Smooth muscle cell of the brain vasculature (primary cell): ENCODE measurements at places on chromosomes 2 and 18.

GRCh38 chr2:98372121-98372520 lies 25.9 kb downstream of the CNGA3 start:
- no peak for DNase-seq

DNA sequence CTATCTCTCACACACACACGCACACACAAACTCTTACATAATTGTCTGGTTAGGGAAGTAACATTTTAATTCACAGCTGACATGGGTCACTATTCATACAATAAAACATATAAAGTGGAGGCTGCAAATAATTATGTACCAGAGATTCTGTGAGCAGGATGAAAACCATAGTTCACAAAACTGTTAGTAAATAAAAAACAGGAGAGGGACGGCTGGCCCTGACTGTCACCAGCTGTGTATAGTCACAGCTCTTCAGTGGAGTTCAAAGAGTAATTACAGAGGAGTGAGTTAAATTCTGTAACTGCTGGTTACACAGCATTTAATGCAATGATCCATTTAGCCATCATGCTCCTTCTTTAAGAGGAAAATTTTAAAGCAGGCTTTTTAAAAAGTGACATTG lies 76.9 kb downstream of the NRXN1 start:
- no peak for DNase-seq

DNA sequence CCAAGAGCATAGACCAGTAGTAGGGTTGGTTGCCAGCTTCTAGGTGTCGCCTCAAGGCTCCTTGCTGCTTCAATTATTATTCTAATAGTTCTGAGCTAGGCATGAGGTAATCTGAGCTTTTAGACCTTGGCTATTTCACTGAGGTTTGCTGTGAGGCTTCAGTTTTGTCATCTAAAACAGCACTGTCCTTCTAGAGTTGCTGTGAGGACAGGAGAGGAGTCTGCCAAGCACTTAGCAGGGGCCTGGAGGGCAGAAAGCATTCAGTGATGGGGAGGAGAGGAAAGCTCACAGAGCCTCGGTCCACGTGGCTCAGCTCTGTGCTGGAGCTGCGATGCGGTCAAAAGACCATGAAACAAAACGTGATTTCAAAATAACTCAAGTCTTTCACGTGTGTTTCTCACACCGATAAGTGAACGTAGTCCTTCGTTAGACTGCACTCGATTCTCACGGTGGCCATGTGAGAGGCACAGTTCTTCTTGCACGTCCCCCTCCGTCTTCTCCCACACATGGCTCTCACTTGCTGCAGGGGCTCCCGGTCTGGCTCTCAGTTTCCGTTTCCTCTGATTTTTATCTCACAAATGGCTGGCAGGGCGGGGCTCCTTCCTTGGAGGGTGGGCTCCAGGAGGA lies 113.7 kb downstream of the B3GNT2 start:
- DNase-seq = no peak

DNA sequence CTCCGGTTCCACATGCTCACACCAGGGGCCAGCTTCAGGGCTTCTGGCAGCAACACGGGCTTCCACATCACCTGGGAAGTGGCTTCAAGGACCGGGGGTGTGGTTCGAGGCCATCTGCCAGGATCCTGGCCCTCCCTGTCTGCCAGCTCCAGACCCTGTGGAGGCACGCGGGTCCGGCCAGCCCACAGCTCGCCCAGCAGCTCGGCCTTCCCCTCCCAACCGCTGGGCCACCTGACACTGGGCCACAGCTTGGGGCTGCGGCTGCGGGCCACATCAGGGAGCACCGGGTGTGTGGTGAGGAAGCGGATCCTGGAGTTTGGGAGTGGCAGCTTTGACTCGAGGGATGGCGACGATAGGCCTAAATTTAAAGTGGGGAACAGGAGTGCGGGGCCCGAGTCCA lies 7.0 kb downstream of the C2orf81 start:
- no peak for DNase-seq

DNA sequence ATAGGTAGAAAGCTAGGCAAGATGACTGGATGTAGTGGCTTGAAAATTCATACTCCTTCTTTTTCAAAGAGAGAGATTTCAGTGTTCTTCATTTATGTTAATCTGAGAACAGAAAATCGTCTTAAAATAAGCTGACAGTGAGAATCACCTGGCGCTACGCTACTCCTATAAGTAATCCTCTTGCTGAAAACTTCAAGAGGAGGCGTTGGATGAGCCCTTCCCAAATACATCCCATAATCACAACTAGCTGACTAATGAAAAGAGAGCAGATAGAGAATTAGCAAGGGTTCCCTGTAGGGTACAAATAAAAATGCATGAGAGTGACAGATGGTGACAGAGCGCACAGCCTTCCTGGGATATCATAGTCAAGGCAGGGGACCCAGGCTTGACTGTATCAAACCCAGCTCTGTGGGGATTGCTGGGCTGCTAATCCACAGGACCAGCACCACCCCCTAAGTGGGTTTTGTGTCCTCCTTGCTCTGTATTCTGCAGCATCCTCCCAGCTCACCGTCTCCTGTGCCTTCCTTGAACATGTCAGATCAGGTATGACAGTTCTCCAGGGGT lies 280.2 kb downstream of the SP3 start:
- DNase-seq = no peak

- DNase-seq = no peak
Observed at GRCh38 chr2:183267148-183267827, 143.0 kb downstream of the NUP35 start.

DNA sequence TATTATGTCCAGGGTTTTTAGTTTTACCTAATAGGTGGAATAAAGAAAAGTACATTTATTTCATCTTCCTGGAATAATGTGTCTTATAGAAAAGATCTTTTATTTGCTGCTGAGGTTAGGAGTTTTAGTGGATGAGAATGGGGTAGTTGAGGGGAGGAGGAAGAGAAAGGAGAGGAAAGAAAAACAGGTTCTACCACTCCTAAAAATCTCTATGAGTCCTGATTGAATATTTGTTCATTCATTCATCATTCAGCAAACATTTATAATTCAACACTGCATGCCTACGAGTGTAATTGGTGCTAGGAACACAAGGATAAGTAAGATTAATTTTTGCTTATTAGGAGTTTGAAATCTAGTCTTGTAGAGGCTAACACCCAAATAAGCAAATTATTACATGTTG lies 45.2 kb upstream of the SLC4A10 start:
- DNase-seq = no peak

DNA sequence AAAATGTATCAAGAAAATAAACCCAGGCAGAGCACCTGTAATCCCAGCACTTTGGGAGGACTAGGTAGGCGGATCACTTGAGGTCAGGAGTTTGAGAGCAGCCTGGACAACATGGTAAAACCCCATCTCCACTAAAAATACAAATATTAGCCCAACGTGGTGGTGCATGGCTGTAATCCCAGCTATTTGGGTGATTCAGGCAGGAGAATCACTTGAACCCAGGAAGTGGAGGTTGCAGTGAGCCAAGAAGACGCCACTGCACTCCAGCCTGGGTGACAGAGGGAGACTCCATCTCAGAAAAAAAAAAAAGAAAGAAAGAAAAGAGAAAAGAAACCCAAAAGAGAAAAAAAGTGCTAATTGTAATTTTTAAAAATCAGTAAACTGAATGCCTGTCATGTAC lies 41.4 kb downstream of the DDX18 start:
- no peak for DNase-seq

- DNase-seq = no peak
Observed at GRCh38 chr18:37219257-37219656, 346.3 kb downstream of the CELF4 start.

DNA sequence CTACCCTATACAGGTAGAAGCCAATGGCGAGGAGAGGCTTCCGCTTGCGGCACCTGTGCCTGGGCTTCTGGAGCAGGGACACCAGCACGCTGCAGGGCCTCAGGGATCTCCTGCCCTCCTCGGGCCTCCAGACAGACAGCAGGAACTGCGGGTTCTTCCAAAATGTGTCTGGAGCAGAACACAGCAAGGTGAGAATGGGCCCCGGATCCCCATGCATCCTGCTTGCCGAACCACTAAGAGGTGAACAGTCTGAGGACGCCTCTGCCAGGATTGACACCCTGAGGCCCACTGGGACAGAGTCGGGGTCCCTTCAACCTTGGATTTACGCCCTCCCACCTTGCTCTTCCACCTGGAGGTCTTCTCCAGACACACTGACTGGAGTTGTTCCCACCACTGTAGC lies 25.4 kb downstream of the CAPN14 start:
- DNase-seq = no peak

DNA sequence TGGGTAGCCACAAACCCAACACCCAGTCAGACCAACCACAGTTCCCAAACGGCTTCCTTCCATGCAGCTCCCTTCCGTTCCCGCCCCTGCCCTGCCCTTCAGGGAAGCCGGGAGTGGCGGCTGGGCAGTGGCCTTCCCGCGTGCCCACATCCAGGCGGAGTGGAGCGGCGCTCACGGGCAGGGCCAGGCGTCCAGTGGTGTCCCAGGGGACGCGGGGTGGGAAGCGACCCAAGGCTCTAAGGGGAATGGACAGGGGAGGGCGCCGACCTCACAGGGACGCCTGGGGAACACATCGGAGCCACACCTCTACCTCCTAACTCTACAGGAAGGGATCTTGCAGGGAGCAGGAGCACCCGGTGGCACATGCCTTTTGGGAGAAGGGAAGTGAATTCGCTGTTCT lies 225.9 kb upstream of the MGAT5 start:
- DNase-seq = no peak

DNA sequence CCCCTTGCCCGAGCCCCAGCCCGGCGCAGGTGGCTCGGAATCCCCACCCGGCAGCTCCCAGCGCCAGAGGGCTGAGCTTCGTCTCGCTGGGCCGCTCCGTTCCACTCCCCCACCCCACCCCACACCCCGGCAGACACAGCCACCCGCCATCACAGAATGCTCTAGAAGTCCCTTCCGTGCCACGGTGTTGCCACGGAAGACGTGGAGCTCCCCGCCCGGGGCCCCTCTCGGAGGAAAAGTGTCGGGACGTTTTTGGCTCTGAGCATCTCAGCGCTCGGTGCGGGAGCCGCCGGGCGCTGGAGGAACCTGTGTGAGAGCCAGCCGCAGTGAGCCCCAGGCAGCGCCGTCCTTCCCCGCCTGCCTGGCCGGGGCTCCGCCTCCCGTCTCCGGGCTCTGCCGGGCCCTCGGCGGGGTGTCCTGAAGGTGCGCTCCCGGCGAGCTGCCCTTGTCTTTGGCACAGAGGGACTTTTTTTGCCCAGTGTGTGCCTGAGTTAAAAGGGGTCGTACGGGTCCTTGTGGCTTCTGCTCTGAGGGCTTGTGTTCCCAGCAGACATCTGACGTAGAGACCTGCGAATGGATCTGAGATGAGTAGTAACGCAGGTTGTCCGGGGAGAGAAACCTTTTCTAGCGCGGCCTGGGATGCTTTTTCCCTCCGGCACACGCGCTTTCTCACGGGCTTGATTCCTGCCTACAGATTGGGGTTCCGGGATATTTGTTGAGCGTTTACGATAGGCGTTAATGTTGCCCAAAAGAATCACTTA lies 1.8 kb downstream of the ZCCHC2 start:
- no peak for DNase-seq

GRCh38 chr18:57666818-57667497 lies 45.3 kb upstream of the NARS1 start:
- DNase-seq = no peak

DNA sequence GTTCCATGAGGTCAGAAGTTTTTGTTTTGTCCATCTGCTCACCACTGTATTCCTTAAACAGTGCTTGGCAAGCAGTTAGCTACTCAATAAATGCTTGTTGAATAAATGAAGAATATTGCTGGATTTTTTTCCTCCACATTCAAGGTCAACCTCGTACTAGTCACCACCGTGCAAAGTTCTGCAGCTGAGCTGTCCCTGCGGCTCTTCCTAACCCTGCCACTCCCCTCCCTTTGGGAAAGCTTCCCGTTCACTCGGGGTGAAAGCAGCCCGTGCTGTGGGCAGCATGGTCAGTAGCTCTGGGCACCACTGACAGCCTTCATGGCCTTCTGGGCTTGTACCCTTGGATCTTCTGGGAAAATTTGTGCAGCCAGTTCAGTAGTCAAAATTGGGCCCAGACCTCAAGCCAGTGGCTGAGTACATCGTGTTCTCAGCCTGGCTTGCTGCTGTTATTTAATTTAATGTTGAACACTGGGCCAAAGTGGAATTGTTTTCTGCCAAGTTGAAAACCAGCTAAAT lies 469.3 kb upstream of the RAB12 start:
- DNase-seq = no peak

DNA sequence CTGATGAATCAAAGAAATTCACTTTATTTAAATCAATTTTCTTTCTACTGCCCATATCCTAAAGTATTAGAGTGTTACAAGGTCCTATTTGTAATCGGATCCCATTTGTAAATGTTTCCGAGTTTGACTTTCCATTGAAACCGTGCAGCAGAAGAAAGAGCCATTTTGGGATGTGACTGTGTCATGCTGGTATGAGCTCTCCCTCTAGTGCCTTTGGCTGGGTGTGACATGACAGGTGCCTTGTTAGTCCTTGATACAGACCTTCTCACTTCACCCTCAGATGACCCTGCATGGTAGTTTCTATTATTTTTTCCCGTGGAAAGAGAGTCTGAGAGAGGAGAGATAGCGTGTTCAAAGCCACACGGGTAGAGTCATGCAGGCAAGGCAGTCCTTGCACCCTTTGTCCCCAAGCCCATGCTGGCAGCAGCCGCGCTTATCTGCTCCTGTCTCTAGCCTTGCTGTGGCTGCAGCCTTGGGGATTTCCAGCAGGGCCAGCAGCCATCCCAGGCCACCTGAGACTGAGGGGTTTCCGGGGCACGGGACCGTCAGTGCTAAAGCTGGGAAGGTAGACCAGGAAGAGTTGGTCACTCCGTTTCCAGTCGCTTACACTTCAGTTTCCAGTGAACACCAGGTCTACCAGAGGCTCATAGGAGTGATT lies 21.4 kb downstream of the CHMP1B start:
- no peak for DNase-seq

DNA sequence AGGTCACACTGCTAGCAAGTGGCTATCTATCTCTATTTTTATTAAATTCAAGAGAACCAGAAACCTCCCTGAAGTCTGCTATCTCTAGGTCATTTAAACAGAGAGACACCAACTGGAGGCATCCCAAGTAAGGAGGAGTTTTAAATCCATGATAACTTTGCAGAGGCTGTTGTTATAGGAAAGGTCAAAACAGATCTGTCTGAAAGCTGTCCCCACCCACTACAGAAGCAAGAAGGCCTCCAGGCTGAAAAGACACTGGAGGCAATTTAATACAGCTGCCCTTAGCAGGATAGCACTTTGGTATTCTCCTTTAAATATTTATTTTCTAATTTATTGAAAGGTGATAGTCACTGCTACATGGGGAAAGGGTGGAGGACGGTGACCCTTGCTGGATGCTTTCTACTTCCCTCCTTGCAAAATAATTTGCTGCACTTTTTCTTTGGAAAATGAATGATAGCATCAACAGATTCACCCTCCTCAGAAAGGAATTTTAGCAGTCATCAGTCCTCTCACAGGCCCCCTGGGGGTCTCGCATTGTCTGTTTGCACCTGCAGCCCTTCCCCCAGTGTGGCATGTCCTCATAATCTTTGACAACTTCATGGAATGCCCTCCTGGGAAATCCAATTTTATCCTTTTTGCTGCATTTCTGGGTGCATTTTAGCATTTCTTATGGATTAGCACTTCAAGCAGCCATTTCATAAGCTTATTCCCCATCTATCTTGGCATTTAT lies 429.5 kb upstream of the TNP1 start:
- no peak for DNase-seq
